GM12864 (cell line): ENCODE measurements at places on chromosomes 2 and 18.

DNA sequence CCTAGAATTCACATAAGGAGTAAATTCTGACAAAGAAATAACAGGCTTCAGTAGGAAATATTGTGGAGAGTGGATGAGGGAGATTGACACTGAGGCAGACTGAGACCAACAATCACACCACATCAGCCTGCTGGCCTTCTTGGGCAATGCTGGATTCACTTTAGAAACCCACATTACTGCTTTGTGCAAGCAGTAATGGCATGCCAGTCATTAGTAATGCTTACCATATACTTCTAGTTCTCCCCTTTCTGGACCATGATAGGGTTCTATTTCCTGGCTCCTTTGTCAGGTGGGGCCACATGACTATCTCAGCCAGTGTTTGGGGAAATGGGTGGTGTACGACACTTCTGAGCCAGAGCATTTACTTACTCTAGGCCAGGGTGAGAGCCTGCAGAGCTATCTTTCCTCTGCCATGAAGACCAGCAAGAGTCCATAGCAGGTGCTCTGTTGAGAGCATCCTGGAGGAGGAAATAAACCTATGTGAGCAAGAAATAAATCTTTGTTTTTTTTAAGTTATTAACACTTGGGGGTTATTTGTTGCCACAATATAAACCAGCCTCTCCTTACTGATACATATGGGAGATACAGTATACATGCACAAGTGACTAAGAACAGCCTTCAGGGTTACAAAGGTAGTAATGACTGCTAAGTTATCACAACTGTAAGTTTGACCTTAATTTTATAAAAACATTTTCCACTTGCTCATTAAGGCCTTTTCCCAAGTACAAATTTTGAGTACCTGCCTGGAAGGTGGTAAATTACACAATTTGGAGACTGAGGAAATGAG lies 89.3 kb upstream of the TANK start:
- DNase-seq: no peak

- DNase-seq: no peak
Observed at GRCh38 chr18:44453505-44453904, 227.2 kb upstream of the SETBP1 start.

DNA sequence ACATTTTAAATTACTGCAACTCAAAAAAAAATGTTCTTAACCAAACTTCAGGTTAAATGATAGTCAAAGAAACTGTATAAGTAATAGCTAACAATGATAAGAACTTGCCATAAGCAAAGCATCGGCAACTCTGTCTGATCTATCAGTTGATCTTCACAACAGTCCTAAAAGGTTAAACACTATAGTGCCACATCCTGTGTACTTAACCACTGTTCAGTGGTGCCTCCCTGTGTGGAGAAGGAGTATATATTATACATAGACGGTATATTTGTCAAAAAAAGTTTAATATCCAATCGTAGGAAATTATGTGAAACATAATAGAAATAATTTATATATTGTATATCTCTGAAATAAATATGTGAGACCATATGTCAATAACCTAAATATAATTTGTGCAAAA lies 13.0 kb downstream of the DTNA start:
- no peak for DNase-seq

DNA sequence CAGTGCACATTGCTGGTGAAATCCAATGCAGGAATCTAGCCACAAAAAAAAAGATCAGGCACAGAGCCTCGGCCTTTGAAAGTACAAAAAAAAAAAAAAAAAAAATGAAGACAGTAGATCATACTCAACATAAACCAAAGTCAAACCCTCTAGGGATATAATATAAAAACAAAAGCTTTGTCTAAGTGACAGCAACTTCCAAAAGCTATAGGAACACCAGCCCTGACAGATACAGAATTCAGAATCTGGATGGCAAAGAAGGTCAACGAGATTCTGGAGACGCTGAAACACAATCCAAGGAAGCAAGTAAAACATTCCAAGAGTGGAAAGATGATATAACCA lies 54.0 kb upstream of the SCN1A start:
- no peak for DNase-seq

DNA sequence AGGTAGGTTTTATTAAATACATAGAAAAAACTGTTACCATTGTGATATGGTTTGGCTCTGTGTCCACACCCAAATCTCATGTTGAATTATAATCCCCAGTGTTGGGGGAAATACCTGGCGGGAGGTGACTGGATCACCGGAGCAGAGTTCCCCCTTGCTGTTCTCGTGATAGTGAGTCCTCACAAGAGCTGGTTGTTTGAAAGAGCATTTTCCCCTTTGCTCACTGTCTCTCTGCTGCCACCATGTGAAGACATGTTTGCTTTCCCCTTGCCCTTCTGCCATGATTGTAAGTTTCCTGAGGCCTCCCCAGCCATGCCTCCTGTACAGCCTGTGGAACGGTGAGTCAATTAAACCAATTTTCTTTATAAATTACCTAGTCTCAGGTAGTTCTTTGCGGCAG lies 352.7 kb upstream of the SLC39A10 start:
- DNase-seq: no peak

DNA sequence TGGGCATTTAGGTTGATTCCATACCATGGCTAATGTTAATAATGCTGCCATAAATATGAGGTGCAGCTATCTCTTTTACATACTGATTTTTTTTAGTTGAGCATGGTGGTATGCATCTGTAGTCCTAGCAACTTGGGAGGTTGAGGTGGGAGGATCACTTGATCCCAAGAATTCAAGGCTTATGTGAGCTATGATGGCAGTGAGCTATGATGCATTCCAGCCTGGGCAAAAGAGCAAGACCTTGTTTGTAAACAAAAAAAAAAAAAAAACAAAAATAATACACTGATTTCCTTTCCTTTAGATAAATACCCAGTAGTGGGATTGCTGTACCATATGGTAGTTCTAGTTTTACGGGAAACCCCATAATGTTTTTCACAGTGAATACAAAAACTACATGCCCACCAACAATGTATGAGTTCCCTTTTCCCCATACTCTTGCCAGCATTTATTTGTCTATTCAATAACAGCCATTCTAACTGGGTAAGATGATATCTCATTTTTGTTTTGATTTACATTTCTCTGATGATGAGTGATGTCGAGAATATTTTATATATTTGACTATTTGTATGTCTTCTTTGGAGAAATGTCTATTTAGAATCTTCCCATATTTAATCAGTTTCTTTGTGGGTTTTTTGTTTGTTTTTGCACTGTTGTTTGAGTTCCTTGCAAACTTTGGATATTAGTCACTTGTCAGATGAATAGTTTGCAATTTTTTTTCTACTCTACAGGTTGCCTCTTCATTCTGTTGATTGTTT lies 281.0 kb upstream of the KYNU start:
- DNase-seq: no peak

GRCh38 chr2:54164106-54164505 lies 48.7 kb downstream of the ACYP2 start:
- no peak for DNase-seq

GRCh38 chr18:41719808-41720207 lies 235.2 kb upstream of the PIK3C3 start:
- DNase-seq: no peak

DNA sequence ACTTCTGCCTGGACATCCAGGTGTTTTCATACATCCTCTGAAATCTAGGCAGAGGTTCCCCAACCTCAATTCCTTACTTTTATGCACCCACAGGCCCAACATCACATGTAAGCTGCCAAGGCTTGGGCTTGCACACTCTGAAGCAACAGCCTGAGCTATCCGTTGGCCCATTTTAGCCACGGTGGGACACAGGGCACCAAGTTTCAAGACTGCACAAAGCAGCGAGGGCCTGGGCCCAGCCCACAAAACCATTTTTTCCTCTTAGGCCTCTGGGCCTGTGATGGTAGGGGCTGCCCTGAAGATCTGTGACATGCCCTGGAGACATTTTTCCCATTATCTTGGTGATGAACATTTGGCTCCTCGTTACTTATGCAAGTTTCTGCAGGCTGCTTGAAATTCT lies 5.9 kb downstream of the C2orf69 start:
- no peak for DNase-seq

DNA sequence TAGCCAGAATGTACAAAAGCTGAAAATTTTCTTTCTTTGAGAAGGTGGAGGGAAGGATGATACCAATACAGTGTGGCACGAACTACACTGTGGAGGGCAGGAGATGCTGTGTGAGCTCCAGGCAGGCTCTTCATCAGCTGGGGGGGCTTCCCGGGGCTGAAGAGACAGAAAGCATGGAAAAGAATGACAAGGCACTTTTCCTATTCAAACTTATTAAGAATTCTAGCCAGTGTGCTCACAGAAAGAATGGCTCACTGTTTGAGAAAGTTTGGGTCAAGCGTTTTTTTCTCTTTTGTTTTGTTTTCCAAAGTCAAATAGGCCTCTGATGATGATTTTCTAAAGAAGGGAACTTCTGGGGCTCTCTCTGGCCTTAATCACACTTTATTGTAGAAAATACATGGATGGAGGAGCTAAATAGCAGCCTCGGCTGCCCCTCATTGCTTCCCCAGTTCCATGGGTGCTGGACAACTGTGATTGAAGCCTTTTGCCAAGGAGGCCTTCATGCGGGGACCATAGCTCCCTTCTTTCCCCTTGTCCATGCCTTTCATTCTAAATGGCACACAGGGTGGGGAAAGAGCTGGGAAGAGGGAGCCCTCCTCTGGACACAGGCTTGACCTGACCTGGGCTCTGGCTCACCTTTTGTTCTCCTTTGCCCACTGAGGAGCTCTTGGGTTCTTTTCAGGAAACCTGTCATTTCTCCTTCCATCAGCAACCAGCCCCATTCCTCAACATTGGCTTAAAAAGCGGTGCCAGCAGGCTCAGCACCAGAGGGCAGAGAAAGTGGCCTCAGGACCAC lies 130.6 kb downstream of the TDRD15 start:
- no peak for DNase-seq

GRCh38 chr2:4445821-4446220 lies 742.4 kb downstream of the DCDC2C start:
- no peak for DNase-seq
